COLO829 (cell line): ENCODE measurements at places on chromosomes 6 and 20.

DNA sequence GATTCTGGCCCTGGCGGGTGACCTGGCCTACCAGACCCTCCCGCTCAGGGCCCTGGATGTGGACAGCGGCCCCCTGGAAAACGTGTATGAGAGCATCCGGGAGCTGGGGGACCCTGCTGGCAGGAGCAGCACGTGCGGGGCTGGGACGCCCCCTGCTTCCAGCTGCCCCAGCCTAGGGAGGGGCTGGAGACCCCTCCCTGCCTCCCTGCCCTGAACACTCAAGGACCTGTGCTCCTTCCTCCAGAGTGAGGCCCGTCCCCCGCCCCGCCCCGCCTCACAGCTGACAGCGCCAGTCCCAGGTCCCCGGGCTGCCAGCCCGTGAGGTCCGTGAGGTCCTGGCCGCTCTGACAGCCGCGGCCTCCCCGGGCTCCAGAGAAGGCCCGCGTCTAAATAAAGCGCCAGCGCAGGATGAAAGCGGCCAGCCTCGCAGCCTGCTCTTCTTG is 868 bp upstream of the SLC2A4RG start:
- no peak for DNase-seq

GRCh38 chr6:3026791-3027626 is 27.3 kb downstream of the NQO2 start:
- no peak for DNase-seq

DNA sequence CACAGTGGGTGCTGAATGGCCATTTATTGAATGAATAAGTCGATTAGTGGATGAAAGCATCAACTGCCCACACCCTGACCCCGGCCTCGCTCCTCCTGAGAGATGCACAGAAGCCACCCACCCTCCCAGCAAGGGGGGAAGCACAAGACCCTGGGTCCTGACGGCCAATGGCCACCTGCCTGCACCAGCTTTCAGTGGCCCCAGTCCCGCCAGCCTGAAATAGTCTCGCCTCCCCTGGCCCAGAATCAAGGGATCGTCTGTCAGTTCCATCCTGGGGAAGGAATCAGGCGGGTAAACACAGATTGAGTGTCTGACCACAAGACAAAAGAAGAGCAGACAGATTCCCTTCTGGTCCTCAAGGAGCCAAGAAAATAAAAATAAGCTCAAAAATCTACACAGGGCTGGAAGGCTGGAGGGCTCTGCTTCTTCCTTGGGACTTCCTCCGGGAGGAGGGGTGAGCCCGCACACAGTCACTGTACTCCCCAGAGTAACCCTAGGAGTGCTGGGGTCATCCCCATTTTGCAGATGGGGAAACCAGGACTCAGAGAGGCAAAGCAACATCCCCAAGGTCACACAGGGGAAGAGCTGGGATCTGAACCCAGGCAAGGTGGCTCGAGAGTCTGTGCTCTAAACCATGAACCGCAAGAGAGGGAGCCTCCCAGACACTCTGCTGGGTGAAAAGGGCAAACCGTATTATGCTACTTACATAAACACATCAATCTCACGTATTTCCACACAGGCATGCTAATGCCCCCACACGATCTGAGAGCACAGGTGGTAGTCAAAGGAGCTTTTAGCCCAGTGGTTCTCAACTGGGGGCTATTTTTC is 7.8 kb downstream of the PREX1 start:
- no peak for DNase-seq

DNA sequence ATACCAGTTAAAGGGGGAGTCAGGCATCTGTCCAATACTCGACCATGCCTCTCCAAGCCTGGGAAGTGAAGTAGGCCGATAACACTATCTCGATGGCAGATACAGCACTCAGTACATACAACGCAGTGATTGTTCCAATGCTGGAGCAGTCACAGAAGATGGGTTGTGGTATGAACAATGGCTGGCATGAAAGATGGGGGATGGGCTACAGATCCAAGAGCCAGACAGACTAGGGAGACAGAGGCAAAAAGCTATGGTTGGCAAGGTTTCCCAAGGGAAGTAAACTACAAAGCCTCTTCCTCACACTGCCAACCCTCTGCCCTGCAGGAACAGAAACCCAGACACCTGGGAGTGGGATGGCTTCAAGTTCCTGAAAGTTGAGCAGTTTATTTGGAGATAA is 19.2 kb downstream of the FKBP1A start:
- DNase-seq, result peak; percentile 93

DNA sequence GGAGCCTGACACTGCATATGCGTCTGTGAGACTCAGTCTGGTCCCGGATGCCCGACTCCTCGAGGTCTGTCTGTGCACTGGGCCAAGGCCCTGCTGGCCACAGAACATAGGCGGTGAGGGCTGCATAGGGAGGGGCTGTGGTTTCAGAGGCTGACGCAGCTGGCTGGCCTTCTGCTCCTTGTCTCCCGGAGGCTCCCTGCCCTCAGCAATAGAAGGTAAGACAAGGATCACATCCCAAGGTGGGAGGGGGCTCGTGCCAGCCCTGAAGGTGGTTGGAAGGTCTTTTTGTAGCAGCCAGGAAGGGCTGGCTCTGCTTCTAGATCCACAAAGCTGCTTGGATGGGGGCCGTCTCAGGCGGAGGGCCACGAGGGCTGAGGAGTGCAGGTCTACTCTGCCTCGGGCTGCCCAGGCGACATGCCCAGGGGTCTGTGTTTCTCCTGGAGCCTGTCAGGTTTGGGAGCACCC is 239.8 kb upstream of the SULF2 start:
- DNase-seq, result no peak

- no peak for DNase-seq
Measured at GRCh38 chr20:6533351-6533750, 234.1 kb upstream of the BMP2 start.

DNA sequence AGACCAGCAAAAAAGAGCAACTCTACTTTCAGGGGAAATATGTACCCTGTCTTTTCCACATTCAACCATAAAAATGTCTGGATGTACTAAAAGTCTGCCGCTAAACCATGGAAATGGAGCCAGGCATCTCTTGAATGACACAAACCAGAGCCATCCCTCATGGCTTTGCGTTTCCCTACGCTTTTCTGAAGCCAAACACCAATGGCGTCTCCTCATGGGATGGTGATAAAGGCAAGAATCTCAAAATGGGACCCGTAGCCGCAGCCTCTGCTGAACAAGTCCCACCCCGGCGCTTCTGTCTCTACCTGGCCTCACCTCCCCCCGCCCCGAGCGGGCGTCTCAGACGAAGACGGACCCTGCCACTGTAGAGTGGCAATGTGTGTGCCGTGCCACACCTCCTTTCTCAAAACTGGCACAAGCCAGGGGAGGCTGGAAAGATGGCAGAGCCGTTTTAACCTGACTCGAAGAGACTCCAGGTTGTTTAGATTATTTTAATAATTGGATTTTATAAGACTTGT is 80.3 kb upstream of the AFDN start:
- no peak for DNase-seq

- DNase-seq, result no peak
Measured at GRCh38 chr6:21769405-21769861, 175.9 kb downstream of the SOX4 start.

DNA sequence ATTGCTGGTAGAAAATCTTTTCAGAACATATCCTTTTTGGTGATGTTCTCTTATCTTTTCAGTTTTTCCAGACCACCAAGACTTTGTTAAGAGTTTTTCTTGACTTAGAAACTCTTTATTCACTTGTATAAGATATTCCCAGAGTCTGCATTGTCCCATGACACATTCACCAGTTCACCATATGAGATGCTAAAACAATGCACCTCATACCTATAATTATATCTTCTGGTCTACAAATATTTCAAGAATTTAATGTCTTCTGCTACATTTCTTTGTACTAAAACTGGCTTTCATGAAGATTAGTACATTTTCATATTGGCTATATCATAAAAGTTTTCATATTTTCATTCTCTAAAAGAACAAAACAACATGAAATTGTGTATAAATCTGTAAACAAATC is 111.3 kb downstream of the ADGRG6 start:
- DNase-seq, result no peak

DNA sequence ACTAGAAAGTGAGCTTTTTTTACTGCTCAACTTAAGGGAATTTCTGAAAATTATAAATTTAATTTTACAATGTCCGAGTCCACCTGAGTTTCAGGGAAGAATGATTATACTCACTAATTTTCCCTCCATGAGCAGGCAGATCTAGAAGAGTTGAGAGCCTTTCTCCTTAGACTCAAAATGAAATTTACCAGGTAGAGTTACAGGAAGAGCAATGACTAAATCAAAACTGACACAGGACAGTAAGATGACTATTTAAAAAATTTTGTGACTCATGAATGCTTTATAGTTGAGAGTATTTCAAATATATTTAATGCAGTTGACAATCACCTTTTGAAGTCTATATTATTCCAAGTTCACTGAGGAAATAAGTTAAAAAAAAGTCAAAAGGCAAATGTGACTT is 198.1 kb upstream of the NRSN1 start:
- no peak for DNase-seq

DNA sequence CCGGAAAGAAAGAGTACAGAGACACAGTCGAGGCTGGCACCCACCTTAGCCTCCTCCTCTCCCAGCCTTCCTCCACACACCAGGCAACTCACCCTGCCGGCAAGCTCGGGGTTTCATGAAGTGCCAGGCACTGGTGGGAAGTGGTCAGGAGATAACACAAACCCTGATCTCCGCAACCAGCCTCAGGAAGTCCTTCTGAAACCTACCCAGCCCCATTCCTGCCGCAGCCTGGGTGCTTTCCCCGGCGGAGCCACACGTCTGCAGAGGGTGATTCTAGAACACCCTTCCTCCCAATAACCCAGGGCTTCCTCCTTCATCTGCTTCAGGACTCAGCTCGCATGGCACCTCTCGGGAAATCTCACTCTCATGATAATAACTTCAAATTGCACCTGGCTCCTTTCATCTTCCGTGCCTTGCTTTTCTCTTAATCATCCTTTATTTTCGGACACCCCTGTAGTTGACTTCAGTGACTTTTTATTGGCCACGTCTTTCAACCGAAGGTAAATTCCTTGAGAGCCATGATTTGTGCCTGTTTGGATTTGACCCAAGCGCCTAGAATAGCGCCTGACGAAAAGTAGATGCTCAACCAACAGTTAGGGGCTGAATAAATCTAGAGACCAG is 8.7 kb upstream of the HLA-E start:
- no peak for DNase-seq

DNA sequence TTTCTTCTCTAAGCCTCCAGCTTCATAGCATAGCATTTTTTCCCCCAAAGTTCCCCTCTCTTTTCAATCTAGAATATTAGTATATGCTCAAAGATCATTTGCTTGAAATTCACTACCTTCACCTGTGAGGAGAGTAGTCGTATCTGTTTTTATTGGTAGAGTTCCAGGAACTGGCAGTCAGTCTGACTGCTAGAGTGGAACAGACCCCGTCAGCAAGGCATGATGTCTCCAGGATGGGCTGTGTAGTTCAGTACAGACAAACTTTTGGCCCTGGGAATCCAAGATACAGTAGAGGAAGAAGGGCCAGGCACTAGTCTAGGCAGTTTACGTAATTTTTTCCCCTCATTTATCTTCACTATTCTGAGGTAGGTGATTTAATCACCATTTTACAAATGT is 29.1 kb downstream of the RALY start:
- no peak for DNase-seq

- peak; percentile 74 for DNase-seq
Measured at GRCh38 chr20:38337561-38338140, 8.6 kb upstream of the LBP start.

DNA sequence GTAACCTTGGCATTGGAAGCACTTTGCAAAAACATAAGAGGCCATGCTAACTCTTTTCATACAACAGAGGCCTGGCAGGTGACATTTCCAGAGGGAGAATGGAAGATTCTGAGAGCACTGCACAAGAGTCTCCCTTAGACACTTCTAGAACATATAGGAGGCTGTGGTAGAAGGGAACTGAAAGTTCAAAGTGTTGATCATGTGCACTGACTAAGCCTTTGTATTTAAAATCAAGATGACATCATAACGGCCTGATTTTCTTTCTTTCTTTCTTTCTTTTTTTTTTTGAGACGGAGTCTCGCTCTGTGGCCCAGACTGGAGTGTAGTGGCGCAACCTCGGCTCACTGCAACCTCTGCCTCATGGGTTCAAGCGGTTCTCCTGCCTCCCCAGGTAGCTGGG is 26.8 kb upstream of the DNAAF9 start:
- no peak for DNase-seq

DNA sequence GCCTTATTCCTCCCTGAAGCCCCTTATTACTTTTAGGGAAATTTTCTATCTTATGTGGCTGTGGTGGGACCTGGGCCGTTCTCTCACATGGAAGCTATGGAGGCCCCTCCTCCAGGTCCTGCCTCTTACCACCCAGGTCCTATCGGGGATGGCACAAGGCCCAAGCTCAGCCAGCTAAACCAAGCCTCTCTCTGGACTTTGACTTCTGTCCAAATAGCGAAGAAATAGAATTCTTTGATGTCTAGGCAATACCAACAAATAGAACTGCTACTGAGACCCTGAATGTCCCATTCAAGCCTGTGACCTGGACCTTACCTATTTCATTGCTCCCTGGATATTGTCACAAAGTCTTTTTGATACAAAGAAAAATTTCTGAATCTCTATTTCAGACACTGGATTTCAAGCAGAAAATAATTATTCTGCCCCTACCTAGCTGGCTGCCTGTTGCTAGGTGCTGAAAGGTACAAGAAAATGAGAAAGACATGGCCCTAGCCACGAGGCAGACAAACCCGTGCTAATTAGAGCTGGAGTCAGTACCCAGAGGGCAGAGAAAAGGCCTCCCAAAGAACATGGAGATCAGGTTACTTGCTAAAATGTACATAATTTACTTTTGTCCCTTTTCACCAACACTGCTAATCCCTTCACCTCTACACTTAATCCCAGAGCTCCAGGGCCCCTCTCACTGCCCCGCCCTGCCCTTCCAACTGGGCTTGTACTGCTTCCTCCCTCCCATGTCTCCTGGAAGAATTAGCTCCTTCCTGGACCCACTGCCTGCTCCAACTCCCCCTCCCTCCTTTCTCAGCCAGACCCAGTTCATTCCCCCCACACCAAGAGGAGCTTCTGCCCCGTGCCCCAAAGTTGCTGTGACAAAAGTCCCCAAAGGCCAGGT is 15.5 kb upstream of the NNAT start:
- DNase-seq, result no peak

- DNase-seq, result no peak
Measured at GRCh38 chr6:25452031-25452430, 172.9 kb downstream of the CARMIL1 start.

DNA sequence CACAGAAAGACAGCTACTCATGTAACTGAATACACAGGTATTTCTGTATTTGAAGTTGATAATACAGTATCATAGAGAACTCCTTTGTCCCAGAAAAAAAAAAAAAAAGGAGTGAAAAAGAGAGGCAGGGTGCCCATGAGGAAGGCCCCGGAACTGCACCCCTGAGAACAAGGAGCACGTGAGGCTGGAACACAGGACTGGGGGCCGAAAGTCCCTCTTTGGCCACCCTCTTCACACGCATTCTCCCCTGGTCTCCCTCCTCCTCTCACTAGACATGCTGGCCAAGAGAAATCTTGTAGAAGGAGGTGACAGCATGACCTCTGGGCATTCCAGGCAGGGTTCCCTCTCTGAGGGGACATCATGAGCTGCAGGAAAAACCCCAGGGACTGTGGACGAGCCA is 62.7 kb upstream of the TRAF3IP2 start:
- DNase-seq, result no peak

DNA sequence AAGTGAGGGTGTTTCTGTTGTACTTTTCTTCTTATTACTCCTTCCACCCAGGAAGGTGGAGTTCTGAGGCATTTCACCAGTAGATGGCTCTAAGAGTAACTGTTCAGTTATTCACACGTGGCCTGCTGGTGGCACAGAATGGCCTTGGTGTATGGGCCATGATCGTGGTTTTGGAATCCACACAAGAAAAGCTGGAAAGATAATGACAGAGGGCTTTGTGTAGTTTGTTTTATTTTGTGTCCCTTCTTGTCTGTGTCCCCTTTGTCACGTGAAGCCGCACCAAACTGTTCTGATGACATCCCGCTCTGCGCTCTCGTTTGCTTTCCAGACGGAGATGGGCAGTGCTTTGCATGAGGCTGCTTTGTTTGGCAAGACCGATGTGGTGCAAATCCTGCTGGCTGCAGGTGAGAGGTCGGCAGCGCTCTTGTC is 93.4 kb downstream of the ANKS1A start:
- DNase-seq, result no peak
